Esophagus squamous epithelium (tissue), 5 donors: ENCODE measurements at places on chromosomes 4 and X. TPM values are rescaled to one million over a fixed set of nuclear protein-coding genes. Genes with fewer than 3 reads are reported as not detected.

Gene GYG2
- total RNA-seq: 1.7 TPM

Gene PLAC8
- total RNA-seq: 17.6 TPM

Gene IQSEC2
- total RNA-seq: 6.9 TPM

Gene HMX1
- total RNA-seq: not detected

Gene SULT1E1
- total RNA-seq: not detected

Gene POF1B
- total RNA-seq: 46.4 TPM

Gene AFP
- not detected for total RNA-seq

Gene DACH2
- total RNA-seq: not detected

Gene MAGEC2
- total RNA-seq: not detected

Gene AKAP4
- total RNA-seq: not detected

Gene JADE3
- 3.4 TPM for total RNA-seq
